ENCODE measurements at places on chromosomes 7 and 10. TPM values are rescaled to one million over a fixed set of nuclear protein-coding genes. Genes with fewer than 3 reads are reported as not detected.

STEAP2 gene
- 3.9 TPM for total RNA-seq

ABCC2 gene
- 103 TPM for total RNA-seq

GSAP gene
- 3.1 TPM for total RNA-seq

VENTX gene
- total RNA-seq: 0.02 TPM

C10orf53 gene
- total RNA-seq: not detected

CRPPA gene
- total RNA-seq: 0.65 TPM

AKR1C2 gene
- total RNA-seq: 3,701 TPM

HNRNPF gene
- 353 TPM for total RNA-seq

PSAP gene
- 952 TPM for total RNA-seq

PRSS2 gene
- total RNA-seq: not detected

DNAJC1 gene
- total RNA-seq: 26.5 TPM

PLCE1 gene
- total RNA-seq: 8.8 TPM

CYP26C1 gene
- not detected for total RNA-seq

CPA2 gene
- total RNA-seq: 0.11 TPM

TSC22D4 gene
- total RNA-seq: 57.0 TPM

RPEL1 gene
- 0.07 TPM for total RNA-seq

STEAP1 gene
- total RNA-seq: 16.9 TPM

NYAP1 gene
- 6.7 TPM for total RNA-seq

VPS26A gene
- total RNA-seq: 45.7 TPM

LIPJ gene
- not detected for total RNA-seq

GNB2 gene
- 270 TPM for total RNA-seq

SCART1 gene
- total RNA-seq: 0.10 TPM

TLX1 gene
- total RNA-seq: not detected

PRPS1L1 gene
- total RNA-seq: not detected

AFAP1L2 gene
- 24.0 TPM for total RNA-seq

ABCA13 gene
- 0.03 TPM for total RNA-seq

WIPF3 gene
- 0.48 TPM for total RNA-seq

OR13A1 gene
- total RNA-seq: not detected

GPR26 gene
- total RNA-seq: not detected

ANKRD30A gene
- total RNA-seq: 0.49 TPM

C1QL3 gene
- not detected for total RNA-seq

ZNF467 gene
- total RNA-seq: 1.1 TPM

CPN1 gene
- total RNA-seq: 0.34 TPM

PRKAR1B gene
- total RNA-seq: 29.1 TPM

UPK3BL1 gene
- 12.5 TPM for total RNA-seq

GRM8 gene
- not detected for total RNA-seq

NPSR1 gene
- not detected for total RNA-seq

CDNF gene
- total RNA-seq: 1.3 TPM

SLC16A9 gene
- 0.13 TPM for total RNA-seq

ADARB2 gene
- 0.17 TPM for total RNA-seq

OR6B1 gene
- not detected for total RNA-seq

METTL27 gene
- 10.6 TPM for total RNA-seq

SKIDA1 gene
- total RNA-seq: 1.0 TPM

SPDYE2 gene
- total RNA-seq: not detected

HYAL4 gene
- total RNA-seq: not detected

TUBB8 gene
- 0.05 TPM for total RNA-seq

CALHM3 gene
- 0.35 TPM for total RNA-seq

SEMA3E gene
- total RNA-seq: 1.8 TPM

FIS1 gene
- total RNA-seq: 149 TPM

EN2 gene
- total RNA-seq: 0.83 TPM

AKR1C1 gene
- total RNA-seq: 467 TPM

JCAD gene
- 22.0 TPM for total RNA-seq

GIMAP6 gene
- not detected for total RNA-seq

C10orf95 gene
- 0.19 TPM for total RNA-seq

GPR85 gene
- total RNA-seq: not detected

TEX36 gene
- not detected for total RNA-seq

RSPH10B2 gene
- 0.07 TPM for total RNA-seq

TMEM176A gene
- total RNA-seq: not detected

RBP3 gene
- not detected for total RNA-seq

FAM25A gene
- not detected for total RNA-seq

Data from A549 treated with AZD2906 at 1 μM for 4 hours (cell line).